Osteocyte (in vitro differentiated cells): ENCODE measurements at places on chromosomes 4 and X. TPM values are rescaled to one million over a fixed set of nuclear protein-coding genes. Genes with fewer than 3 reads are reported as not detected.

DNA sequence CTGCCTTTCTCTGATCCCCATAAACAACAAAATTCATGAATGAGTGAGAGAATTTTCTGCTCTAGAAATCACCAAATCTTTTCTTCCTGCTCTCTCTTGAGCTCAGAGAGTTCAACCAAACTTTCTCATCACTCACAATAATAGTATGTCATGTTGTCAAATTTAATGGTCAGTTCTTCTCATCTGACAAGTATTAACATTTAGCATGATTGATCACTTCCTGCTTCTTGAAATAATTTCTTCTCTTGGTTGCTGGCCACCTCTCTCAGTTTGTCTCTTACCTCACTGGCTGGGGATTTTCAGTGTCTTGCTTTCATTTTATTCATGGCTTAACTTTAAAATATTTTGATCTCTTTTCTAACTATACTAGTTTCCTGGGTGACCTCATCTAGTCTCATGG, 25.5 kb upstream of the FGF5 start:
- no peaks in the 10 kb centered on the region for H3K27me3 ChIP-seq
- DNase-seq, result no peak
- H3K27ac ChIP-seq, result no peak overlapping the region
- no peak overlapping the region for H3K4me3 ChIP-seq
- H3K4me1 ChIP-seq, result peaks cover 12% of the 10 kb centered on the region

DNA sequence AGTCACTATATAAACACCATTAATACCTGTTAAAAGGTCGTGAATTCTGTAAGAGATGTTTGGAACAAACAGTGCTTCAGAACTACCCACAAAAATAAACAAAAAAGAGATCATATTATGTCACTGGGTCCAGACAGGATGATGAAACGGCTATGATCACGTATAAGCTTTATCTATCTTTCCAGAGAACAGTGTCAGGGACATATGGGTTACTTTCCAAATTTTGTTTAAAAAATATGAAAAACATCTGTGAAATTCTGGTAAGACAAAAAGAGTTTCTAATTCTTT, 90.0 kb downstream of the SORBS2 start:
- H3K27me3 ChIP-seq, result no peaks in the 10 kb centered on the region
- DNase-seq, result no peak
- H3K27ac ChIP-seq, result no peak overlapping the region
- peaks cover 4% of the 10 kb centered on the region for H3K36me3 ChIP-seq
- peaks cover 14% of the 10 kb centered on the region for H3K4me1 ChIP-seq

DNA sequence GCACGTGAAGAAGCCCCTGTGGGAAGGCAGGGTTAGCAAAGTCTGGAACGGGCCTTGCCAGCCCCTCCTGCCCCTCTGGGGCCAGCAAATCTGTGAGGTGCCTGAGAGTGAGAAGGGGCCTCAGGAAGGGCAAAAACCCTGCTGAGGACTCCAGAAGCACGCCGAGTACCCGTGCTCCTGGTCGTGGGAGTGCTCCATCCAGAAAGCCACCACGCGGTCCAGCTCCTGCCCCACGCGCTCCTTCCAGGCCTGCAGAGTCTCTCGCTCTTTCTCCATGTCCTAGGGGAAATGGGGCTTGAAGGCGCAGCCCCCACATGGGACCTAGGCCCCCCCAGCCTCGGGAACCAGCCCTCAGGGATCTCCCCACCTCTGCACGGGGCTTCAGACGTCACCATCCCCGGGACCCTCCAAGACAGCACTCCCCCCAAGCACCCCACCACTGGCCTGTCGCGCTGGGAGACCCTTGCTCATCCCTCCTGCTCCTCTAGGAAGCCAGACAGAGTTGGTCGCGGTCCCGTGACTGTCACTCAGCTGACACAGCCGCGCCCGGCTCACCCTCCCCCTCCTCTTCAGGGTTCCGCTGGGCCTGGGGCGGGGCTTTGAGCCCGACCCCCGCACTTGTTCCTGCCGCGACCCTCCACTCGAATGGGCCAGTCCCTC, at the start of gene RENBP:
TSS of gene RENBP (minus strand) at position 504 of the 660 bp plus-strand sequence. CDS start at position 471, 33 bp downstream.
- peak within 1 kb of the TSS; percentile 67 for H3K4me3 ChIP-seq
- H3K27me3 ChIP-seq, result no peaks in the 10 kb centered on the region
- peaks cover 7% of the 10 kb centered on the region for H3K36me3 ChIP-seq
- H3K27ac ChIP-seq, result peak within 1 kb of the TSS; percentile 27
- no peak for DNase-seq

- H3K27ac ChIP-seq, result no peak overlapping the region
- H3K4me1 ChIP-seq, result peaks cover 13% of the 10 kb centered on the region
- no peaks in the 10 kb centered on the region for H3K27me3 ChIP-seq
Observed at GRCh38 chr4:169412046-169412445, 141.3 kb upstream of the SH3RF1 start.

- H3K36me3 ChIP-seq, result no peaks in the 10 kb centered on the region
- H3K4me3 ChIP-seq, result no peak overlapping the region
- no peak overlapping the region for H3K27ac ChIP-seq
- no peaks in the 10 kb centered on the region for H3K27me3 ChIP-seq
Observed at GRCh38 chr4:164058776-164059445, 564.4 kb downstream of the TMA16 start.

- no peak for DNase-seq
- H3K4me3 ChIP-seq, result no peak overlapping the region
- peaks cover 4% of the 10 kb centered on the region for H3K36me3 ChIP-seq
- peak overlapping the region; percentile 5 for H3K27ac ChIP-seq
- H3K4me1 ChIP-seq, result peaks cover 43% of the 10 kb centered on the region
Observed at GRCh38 chr4:126023896-126024295, 709.1 kb downstream of the FAT4 start.

DNA sequence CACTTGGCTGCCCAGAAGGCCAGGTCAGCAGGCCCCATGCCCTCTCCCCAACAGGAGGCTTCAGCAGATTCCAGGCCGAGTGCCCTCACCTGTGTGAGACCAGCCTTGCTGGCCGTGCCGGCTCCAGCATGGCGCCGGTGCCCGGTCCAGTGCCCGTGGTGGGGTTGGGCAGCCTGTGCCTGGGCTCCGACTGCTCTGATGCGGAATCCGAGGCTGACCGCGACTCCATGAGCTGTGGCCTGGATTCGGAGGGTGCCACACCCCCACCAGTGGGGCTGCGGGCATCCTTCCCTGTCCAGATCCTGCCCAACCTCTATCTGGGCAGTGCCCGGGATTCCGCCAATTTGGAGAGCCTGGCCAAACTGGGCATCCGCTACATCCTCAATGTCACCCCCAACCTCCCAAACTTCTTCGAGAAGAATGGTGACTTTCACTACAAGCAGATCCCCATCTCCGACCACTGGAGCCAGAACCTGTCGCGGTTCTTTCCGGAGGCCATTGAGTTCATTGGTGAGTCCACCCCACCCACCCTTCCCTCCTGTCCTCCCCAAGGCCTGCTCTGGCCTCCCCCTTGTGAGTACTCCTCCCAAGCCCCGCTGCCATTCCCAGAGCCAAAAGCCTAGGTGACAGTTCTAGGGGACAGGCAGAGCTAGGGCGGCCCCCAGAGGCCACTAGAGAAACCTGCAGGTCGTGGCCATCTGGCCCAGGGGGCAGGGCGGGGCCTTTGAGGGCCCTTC, 2.3 kb downstream of the DUSP9 start:
- H3K27me3 ChIP-seq, result peaks cover 20% of the 10 kb centered on the region
- H3K36me3 ChIP-seq, result no peaks in the 10 kb centered on the region
- no peaks in the 10 kb centered on the region for H3K4me1 ChIP-seq
- H3K4me3 ChIP-seq, result no peak overlapping the region
- DNase-seq, result no peak
- H3K27ac ChIP-seq, result no peak overlapping the region

- DNase-seq, result no peak
- no peak overlapping the region for H3K27ac ChIP-seq
- H3K4me1 ChIP-seq, result peaks cover 11% of the 10 kb centered on the region
- H3K4me3 ChIP-seq, result no peak overlapping the region
- H3K36me3 ChIP-seq, result no peaks in the 10 kb centered on the region
Observed at GRCh38 chr4:42280327-42281095, 116.8 kb upstream of the SHISA3 start.

DNA sequence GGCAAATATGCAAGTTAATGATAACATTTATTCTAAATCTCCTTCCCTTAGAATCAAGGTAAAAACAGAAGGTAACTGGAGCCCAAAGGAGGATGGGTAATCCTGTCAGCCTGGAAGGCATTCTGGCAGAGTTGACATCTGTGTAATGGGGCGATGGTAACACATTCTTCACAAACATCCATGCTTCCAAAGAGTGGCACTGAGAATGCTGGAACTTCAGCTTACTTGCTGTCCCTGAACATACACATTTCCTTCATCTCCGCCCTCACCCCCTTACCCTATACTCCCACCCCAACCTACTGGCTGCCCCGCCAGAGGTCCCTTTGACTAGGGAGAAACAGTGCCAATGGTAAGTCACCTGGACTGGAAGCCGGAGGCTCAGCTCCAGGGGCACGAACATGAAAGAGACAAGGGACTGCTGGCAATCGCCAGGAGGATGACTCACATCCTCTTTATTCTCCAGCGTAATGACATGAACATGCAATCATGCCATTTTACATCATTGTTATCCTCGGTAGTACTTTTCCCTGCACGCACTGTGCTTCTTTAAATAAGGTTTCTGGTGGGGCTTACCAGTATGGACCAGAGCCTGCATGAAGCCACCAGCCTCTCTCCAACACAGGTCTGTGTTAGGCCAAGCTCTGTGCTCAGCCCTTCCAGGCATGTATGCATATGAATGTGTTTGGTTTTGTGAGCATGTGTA, 694.2 kb upstream of the TENM3 start:
- H3K4me1 ChIP-seq, result peaks cover 8% of the 10 kb centered on the region
- H3K36me3 ChIP-seq, result no peaks in the 10 kb centered on the region
- peaks cover 6% of the 10 kb centered on the region for H3K27me3 ChIP-seq

Gene RNF128
- total RNA-seq, result not detected in 2 replicates
